ENCODE measurements at places on chromosomes 2 and 18.

DNA sequence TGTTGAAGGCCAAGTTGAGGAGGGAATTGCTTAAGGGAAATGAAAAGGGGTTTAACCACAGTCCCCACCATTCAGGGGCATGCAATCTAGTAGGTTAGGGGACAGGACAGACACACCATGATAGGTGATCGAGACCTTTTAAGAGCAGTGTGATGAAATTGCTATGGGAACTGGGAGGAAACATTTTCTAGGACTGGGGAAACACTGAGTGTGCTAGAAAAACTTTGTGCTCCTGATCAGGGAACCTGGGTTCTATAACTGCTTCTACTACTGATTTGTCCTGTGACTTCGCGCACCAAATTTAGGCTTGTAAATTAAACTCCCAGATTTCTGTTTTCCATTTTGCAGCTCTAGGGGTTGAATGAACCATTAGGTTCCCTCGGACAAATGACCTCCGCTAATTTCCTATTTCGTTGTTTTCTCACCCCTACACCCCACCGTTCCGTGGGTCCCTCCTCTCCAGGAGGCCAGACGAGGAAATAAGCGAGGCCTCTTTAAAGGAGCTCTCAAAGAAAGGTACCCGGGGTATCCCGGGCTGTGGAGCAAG lies 371 bp upstream of the LCLAT1 start:
- no peak for DNase-seq

GRCh38 chr2:75592030-75592429 lies 31.3 kb upstream of the EVA1A start:
- DNase-seq = no peak

DNA sequence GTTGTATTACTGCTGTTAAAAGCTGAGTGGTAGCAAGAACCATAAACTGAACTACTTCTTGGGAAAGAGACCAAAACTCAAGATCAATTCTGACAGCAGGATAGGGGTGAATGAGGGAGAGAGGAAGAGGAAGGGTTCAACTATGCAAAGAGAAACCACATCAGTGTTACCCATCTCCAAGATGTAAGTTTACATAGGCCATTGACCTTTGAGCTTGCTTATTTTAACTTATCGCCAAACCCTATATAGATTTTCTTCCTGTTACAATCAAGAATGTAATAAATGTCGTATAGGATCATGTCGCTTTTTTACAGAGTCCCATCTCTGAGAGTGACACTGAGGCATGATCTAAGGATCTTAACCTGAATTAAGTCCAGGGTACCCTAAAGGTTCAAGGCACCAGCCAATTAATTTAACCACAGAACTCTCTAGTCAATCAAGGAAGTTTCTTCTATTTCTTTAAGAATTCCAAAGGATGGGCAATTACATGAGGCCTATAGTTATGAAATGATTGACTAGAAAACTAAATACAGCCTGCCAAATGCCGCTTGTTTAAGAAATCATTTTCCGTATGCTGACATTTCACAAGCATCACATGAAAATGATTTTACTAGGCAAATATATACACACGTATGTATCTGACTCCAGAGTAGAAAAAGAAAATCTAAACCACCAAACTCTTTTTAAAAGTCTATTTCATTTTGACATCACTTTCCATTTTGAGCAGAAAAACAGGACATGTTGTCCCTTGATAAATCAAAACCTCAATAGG lies 11.8 kb downstream of the RND3 start:
- no peak for DNase-seq

GRCh38 chr2:164565359-164565758 lies 55.9 kb downstream of the GRB14 start:
- no peak for DNase-seq

- no peak for DNase-seq
Observed at GRCh38 chr18:79681484-79682387, 2.1 kb downstream of the CTDP1 start.

DNA sequence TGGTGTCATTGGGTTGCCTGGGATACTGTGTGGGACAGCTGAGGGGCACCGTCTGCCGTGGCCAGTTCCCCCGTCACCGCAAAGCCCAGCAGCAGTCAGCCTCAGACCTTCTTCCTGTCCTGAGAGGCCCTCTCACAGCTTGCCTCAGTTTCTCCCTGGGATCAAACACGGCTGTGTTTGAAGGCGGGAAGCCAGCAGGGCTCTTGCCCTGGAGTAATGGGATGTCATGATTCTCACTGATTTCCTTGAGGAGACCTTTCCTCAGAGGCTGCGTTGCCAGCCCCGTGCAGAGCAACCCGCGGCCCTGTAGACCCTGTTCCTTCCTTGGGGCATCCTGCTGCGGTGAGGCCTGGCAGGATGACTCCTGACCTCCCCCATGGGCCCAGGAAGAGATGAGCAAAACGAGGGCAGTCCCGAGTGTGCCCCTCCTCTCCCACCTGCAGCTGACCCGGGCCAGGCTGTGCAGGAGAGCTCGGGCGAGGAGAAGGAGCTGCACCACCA lies 13.9 kb upstream of the NFATC1 start:
- DNase-seq = no peak

- DNase-seq = no peak
Observed at GRCh38 chr2:43128559-43128955, 97.8 kb downstream of the ZFP36L2 start.

DNA sequence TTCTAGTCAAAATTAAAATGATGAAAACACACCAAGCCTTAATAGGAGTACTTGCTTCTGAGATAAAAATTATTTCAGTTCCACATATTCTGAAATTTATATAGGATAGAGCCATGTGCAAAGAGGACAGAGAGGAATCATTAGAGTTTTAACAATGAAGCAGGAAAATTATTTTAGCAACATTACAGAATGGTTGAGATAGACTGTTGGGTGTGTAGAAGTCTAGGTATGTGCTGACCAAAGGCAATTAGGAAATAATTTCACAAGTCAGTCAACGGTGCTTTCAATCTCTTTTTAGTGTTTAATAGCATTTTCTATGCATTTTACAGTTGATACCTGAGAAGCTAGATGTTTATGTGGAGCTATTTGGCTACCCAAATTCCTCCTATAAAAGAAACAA lies 25.2 kb downstream of the SOS1 start:
- DNase-seq = no peak

- no peak for DNase-seq
Observed at GRCh38 chr18:32237049-32237448, 47.2 kb downstream of the MEP1B start.

- no peak for DNase-seq
Observed at GRCh38 chr2:63667132-63667700, 78.5 kb downstream of the MDH1 start.

GRCh38 chr2:149169656-149170055 lies 131.2 kb downstream of the LYPD6B start:
- no peak for DNase-seq

- DNase-seq = no peak
Observed at GRCh38 chr2:174901075-174901474, 104.1 kb downstream of the CHN1 start.

GRCh38 chr2:142878031-142878678 lies 691 bp downstream of the KYNU start:
- DNase-seq = no peak

DNA sequence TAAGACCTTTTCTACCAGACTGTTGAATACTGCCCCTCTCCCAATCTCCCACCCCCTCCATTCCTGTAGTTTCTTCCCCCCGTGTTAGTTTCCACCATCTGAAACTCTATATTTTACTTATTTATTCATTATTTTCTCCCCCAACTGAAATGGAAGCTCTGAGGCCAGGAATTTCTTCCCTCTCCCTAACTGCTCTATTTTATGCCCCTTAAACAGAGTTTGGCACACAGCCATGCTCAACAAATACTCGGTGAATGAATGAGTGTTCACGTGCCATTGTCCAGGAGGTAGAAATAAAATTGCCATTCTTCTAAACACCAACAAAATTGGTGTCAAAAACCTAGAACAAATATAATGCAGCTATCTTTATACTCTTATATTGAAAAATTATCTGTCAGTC lies 5.6 kb downstream of the ITGB1BP1 start:
- DNase-seq = no peak

- no peak for DNase-seq
Observed at GRCh38 chr2:236744716-236745115, 175.1 kb downstream of the ACKR3 start.
